Stimulated activated CD8-positive, alpha-beta memory T cell treated with anti-CD3 and anti-CD28 coated beads, Interleukin-4, amount 100 ng/mL, for 4 hours (primary cell): ENCODE measurements at places on chromosomes 12 and 14.
A peak's percentile ranks its signal among the peaks of the same experiment; 100 is the strongest.

GRCh38 chr12:58139894-58140293 lies 198.5 kb downstream of the ATP23 start:
- DNase-seq, result no peak

- DNase-seq, result no peak
Measured at GRCh38 chr12:66409195-66409871, 107.0 kb downstream of the HELB start.

GRCh38 chr14:35406506-35407305 lies 2.2 kb upstream of the NFKBIA start:
- DNase-seq, result no peak

DNA sequence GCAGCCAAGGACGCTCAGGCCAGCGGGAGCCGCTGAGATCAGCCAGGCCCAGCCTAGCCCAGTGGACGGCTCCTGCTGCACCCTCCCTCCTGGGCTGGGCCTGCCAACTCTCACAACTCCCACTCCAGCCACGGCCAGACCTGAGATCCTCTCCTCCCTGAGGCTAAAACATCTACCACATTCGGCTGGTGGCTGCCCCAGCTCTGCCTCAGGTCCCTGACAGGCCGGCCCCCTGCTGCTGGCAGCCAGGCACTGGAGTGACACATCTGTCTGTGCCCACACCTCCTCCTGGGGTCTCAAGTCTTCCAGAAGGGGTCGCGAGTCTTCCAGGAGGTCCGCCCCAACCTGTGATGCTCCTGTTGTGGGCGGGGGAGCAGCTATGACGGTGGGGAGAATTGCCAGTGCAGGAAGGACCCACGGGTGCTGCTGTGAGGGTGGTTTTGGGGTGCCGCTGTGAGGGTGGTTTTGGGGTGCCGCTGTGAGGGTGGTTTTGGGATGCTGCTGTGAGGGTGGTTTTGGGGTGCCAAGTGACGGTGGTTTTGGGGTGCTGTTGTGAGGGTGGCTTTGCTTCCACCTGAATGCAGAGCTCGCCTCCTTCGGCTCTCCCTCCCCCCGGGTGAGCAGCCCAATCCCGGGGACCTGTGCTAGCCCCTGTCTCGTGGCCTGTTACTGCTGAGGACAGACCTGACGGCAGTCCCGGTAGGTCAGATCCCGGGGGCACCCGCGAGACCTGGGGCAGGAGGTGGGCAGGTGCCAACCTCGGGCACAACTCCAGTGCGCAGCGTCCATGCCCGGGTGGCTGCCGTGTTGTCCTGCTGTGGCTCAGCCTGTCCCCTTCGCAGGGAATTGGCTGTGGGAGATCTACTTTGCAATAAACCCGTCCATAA lies 27.5 kb upstream of the C14orf180 start:
- DNase-seq, result no peak

- no peak for DNase-seq
Measured at GRCh38 chr12:130525384-130526172, 187.9 kb downstream of the PIWIL1 start.

- no peak for DNase-seq
Measured at GRCh38 chr12:105457026-105457425, 126.5 kb downstream of the C12orf75 start.

GRCh38 chr14:46290706-46291105 lies 360.9 kb downstream of the RPL10L start:
- no peak for DNase-seq

GRCh38 chr14:85911044-85911443 lies 381.1 kb downstream of the FLRT2 start:
- DNase-seq, result no peak

- peak; percentile 29 for DNase-seq
Measured at GRCh38 chr12:716506-716905, 35.9 kb upstream of the WNK1 start.

GRCh38 chr14:60915781-60916180 lies 65.1 kb downstream of the TRMT5 start:
- DNase-seq, result no peak

- no peak for DNase-seq
Measured at GRCh38 chr14:26687301-26687837, 89.5 kb upstream of the NOVA1 start.

DNA sequence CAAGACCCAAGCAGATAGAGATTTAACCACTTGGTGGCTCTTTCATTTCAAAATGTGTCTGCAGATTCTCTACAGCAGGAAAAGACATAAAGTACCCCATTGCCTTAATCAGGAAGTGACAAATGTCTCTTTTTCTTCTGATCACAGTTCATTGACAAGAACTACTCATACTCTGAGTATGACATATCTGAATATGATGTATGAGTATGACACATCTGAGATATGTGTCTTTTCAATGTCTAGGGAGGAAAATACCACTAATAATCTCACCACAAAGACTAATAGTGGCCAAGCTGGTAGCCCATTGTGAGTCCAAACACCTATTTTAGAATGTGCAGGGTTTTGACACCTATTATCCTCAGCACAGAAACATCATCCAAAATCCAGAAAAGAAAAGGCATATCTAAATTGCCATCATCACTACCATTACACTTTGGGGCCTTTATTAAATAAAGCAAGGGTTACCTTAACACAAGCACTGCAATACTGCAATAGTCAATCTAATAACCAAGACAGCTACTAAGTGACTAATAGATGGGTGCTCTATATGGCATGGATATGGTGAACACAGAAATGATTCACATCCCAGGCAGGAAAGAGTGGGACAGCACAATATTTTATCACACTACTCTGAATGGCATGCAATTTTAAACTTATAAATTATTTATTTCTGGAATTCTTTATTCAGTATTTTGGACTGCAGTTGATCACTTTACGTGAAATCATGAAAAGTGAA lies 243.7 kb upstream of the FAR2 start:
- no peak for DNase-seq

GRCh38 chr14:21229821-21230220 lies 39.4 kb downstream of the HNRNPC start:
- DNase-seq, result no peak

DNA sequence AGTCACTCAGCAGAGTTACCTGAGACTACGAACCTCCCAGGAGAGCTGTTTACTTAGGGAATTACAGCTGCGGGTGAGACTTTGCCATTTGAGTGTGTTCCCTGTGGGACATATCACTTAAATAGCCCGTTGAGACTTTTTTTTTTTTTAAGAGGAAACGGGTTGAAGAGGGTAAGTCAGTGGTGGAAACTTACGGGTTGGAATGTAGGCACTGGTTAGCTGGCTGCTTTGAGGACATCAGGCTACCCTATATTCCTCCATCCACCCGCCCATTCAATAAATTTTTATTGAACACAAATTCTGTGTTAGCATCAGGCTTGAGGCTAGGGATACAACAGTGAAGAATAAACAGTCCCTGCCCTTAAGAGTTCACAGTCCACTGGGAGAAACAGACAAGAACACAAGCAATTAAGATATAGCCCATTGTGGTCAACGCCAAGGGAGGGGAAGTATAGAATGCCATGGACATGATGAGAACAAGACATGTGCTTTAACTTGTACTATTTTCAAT lies 88.1 kb upstream of the CPSF6 start:
- DNase-seq, result no peak

DNA sequence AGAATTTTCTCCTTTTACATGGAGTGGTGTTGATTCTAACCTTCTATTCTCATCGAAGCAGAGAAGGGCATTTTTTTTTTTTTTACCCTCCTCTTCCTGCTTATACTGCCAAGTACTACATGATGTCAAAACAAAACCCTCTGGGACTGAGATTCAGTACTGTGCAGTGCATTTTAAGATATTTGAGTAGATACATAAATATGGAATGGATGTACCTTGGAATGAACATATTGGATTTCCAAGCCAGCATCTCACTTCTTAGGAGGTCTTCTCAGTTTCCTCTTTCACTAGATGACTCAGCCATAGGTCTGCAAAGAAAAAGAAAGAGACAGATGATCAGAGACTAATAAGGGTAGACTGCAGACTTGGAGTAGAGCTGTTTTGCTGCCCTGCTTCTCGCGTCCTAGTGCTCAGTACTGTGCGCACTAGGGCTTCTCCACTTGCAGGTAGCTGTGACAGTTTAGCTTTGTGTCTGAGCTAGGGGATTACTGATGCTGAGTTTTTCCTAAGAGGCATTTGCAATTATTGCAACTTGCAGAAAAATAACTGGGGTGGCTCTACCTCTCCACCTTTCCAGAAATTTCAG lies 20.4 kb downstream of the TPH2 start:
- DNase-seq, result no peak

DNA sequence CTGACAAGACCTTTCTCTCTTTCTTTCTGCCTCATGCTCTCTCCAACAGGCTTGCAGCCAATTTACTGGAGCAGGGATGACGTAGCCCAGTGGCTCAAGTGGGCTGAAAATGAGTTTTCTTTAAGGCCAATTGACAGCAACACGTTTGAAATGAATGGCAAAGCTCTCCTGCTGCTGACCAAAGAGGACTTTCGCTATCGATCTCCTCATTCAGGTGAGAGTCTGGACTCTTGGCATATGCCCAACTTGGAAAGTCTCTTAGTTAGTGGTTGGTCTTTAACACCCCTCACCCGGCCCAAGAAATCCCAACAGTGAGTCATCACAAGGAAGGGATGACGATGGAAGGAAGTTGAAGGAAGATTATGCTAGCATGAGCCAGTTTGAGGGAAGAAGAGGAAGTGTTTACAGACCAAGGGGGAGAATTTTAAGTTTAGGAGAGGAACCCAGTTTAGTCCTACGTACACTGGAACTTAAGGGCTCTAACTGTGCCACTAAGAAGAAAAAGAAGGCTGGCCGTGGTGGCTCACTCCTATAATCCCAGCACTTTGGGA lies 189.7 kb downstream of the ETV6 start:
- no peak for DNase-seq

- DNase-seq, result peak; percentile 1
Measured at GRCh38 chr12:94676031-94676641, 25.8 kb upstream of the TMCC3 start.

DNA sequence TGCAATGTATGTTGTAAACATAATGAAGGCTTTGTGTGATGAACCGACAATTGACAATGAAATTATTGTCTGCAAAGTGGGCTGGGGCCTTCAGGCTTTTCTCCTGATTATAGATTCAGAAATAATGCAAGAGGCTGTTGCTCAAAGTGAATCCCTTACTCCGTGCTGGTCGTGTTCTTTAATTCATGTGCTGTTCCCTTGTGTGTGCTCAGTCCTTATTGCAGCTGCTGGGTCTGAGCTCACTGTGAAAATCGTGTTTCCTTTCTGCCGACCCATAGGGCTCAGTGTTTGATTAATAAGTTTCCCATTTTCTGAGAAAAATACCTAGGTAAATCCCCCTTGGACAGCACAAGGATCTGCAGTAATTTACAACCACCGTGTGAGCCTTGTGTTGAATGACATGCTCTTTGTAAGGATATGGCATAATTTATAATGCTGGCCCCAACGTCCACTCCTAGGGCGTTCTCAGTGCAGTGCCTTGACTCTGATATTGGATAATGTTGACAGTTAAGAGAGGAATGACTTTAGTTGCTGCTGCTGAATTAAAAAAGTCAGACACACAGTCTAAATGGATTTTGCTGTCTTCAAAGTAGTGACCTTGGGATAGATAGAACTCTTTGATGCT lies 81.6 kb downstream of the RGS6 start:
- DNase-seq, result no peak

DNA sequence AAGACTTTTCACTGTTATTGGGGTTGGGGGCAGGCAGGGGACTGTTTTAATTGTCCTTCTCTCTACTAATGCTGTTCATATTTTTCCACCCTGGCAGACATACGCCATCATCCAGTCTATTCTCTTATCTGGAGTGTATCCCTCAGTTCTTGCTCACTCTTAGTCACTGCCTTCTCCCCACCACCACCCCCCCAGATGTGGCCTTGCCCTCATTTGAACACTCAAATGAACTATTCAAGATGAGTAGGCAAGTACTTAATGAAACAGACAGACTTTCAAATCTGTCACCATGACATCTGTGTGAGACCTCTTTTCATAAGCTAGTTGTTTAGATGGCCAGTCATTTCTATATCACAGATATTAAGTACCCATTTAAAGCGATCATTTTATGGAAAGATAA lies 10.1 kb downstream of the NUDT4 start:
- DNase-seq, result no peak

GRCh38 chr12:97301576-97301975 lies 161.0 kb upstream of the RMST start:
- no peak for DNase-seq

- no peak for DNase-seq
Measured at GRCh38 chr14:102574281-102575159, 17.9 kb upstream of the RCOR1 start.

GRCh38 chr14:102654298-102654697 lies 61.8 kb downstream of the RCOR1 start:
- DNase-seq, result no peak

DNA sequence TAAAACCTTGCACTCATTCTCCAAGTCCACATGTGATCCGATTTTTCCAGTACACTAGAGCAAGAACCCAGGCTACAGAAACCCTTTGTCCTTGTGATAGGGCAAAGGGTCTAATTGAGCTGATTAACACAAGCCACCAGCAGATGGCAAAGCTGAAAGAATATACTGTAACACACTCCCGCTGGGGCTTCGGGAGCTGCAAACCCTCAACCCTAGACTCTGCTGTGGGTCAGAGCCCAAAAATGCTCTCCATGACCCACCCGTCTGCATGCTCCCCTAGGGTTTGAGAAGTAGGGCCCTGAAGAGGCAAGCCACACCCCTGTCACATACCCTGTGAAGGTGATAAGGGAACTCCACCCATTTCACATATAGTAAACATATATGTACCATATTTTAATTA lies 33.6 kb upstream of the PCNX1 start:
- no peak for DNase-seq

DNA sequence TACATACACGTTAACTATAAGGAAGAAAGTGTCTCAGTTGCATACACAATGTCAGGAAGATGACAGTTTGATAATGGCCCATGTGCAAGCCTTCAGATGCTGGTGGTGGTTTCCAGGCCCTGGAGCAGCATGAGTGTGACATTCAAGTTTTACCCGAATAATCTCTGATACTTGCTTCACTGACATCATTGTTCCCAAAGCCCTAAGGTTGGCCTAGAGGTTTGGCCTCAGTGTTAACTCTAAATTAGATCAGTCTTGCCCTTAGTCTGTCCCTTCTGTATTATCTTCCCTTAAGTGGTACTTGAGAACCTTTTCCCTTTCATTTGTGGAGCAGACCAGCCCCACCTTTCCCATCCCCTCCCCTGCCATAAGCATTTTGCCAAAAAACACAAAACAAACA lies 24.0 kb upstream of the PDE1B start:
- no peak for DNase-seq

DNA sequence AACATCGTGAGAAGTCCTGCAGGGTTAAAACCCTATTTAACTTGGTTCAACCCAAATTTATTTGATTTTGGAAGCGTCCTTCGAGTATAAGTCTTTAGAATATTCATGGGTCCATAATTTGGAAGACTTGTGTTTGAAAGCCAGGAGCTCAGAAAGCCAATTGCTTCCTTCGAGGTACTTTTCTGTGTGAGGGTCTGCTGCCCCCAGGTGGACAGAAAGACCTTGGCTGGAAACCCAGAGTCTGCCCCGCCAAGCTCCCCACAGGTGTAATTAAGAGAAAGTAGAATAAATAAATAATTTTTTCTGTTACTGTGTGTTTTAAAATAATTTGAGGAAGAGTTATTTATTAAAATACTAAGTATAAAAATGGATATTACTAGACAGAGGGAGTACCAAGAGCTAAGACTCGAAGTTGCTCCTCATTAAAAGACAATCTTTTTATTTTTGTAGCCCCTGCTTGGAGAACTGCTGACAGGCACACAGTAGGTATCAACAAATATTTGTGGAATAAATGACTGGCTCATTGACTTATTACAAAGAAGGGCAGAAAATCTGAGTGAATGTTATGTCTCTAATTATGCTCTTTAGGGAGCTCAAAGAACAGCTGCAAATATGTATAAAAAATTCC lies 105.8 kb downstream of the PAH start:
- no peak for DNase-seq
